ENCODE measurements at places on chromosomes 7 and 10.

DNA sequence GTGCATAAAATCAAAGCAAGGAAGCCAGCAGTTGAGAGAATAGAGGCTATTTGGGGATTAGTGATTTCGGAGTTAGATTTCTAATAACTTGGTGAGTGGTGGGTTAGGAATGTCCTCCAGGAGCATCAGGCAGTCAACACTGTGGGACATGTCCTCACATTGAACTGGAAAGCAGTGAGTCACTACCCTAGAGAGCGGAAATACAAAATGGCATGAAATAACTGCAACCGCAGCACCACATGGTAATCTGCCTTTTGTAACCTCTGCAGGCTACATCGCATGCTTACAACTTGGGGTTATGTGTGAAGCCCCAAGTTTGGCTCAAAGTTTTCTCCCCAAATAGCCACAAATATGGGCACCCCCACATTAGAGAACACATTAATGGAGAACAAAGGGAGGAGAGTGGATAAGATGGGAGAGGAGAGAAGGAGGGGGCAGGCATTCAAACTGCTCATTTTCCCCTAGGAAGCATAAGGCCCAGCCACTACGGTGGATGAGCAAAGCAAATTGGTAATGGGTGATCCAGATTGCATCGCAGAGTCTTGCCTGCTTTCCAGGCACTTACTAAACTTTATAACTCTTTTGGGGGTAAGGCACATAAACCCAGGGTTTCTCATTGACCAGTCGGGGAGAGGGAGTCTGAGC lies 22.0 kb upstream of the SLF2 start:
- DNase-seq = no peak

DNA sequence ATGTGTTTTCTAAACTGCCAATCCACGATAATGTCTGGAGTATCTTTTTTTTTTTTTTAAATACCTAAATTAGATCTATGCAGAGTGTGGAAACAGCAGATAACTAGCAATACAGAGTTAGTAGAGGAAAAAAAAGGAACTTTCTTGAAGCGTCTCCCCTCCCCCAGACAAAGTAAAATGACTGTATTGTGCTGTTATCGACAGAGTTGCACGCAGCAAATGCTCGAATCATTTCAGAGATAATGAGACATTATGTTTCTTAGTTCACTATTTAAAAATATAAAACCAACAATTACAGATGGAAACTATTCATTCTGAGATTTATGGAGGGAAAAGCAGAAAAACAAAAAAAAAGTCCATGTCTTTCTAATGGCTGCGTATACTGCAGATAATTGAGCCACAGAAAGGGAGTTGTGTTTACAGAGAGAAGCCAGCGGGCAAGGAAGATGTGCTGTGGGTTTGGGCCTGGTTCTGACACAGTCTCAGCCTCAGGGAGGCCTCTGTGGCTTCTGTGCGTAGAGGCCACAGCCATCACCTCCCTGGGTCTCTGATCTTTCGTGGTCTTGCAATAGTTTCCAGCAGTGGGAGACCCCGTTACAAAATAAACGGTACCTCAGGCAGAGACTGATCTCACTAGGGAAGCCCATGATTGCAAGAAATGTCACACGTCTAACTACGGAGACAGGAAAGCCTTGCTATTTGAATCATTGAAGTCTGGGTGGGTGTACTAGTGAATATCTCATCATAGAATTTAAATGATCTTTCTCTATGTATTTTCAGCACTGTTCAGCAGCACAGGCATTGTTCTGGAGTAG lies 19.1 kb upstream of the KLF6 start:
- peak; percentile 75 for DNase-seq

- DNase-seq = peak; percentile 48
Measured at GRCh38 chr10:91220954-91221675, 652 bp downstream of the PCGF5 start.

- DNase-seq = no peak
Measured at GRCh38 chr10:23432166-23432565, 6.7 kb upstream of the OTUD1 start.

DNA sequence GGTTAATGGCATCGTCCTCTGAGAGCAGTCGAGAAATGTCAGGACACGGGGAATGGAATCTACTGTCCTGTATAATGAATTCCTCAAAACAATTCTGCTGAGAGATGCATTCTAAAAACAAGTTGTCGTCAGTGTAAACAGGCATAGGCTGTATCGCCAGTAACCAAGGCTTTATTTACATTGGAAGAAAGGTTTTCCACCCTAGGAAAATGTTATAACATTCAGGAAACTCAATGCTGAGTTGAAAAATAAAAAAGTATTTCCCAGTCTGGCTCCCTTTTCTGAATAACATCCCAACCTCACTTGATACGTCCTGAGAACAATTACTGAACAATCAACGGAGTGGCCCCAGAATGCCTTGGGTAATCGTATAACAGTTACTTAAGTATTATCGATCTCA lies 79.6 kb upstream of the UCN3 start:
- DNase-seq = no peak

GRCh38 chr7:28309704-28310459 lies 102.4 kb upstream of the CREB5 start:
- DNase-seq = no peak

DNA sequence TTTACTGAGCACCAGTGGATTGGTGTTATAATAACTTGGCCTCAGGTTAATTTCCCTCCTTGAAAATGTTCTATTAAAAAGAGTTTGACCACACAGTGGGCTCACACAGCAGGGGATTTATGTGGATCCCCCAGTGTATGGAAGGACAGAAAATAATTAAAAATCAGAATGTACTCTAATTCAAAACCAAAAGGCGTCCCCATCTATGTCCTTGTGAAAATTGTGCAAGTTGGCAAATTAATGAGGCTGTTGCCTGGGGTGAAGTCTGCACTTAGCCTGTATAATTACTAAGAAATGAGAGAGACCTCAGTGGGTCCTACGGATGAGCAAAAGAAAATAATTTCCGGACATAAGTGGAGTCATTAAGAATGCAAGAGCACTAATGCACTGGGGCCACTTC lies 31.1 kb downstream of the PIK3CG start:
- no peak for DNase-seq

GRCh38 chr7:37322831-37323230 lies 125.8 kb downstream of the ELMO1 start:
- no peak for DNase-seq

- peak; percentile 59 for DNase-seq
Measured at GRCh38 chr7:1569016-1569415, 816 bp downstream of the PSMG3 start.

GRCh38 chr7:27200761-27201579 lies 1.1 kb upstream of the HOXA13 start:
- no peak for DNase-seq

GRCh38 chr10:46523119-46523961 lies 33.1 kb downstream of the GPRIN2 start:
- peak; percentile 1 for DNase-seq

- DNase-seq = no peak
Measured at GRCh38 chr7:76149847-76150691, 51.6 kb upstream of the SRRM3 start.

DNA sequence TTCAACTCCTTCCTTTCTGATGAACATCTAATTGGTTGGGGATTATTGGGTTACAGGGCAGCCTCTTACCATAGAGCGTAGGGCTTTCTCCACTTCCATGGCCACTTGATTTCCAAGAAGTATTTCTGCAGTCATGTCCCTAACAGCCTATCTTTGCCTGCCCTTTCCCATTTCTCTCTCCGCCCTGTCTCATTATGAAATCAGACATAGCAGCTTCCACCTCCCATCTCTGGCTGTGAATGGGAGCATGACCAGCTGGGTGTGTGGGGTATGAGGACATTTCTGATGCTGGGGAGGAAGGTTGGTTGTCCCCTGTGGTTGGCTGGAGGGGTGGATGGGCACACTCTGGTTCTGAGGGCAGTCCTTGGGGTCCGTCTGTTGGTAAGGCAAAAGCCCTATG lies 41.2 kb downstream of the ADCYAP1R1 start:
- DNase-seq = no peak

DNA sequence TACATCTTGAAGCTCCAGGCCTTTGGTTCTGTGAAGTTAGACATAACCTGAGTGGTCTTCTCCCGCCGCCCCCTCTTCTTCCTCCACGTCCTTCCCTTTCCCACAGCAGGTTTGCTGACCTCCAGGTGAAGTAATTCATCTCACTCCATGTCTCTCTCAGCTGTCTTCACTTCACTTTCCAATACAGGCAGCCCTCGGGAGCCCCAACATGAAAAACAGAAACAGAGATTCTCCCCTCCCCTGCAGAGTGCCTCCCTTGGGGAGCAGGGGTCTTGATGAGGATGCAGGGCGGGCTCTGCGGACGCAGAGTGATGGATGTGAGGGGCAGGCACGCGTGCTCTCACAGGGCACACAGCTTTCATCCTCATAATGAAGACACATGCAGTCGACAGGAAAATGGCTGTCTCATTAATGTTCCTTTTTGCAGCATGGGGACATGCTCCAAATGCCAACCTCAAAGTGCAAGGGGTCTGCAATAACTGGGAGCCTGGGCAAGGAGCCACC lies 95.6 kb downstream of the GPAM start:
- no peak for DNase-seq

GRCh38 chr10:14698111-14698828 lies 76.4 kb downstream of the FAM107B start:
- no peak for DNase-seq

DNA sequence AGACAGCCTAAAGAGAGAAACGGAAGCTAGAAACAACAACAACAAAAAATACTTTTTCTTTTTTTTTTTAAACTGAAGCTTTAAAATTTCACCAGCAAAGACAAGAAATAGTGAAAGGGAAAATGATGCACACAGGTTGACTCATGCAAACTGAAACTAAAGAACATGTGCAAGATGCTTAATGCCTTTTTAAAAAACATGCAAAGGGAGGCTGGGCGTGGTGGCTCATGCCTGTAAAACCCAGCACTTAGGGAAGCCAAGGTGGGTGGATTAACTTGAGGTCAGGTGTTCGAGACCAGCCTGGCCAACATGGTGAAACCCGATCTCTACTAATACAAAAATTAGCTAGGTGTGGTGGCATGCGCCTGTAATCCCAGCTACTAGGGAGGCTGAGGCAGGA lies 15.1 kb upstream of the CUBN start:
- DNase-seq = peak; percentile 73

- DNase-seq = no peak
Measured at GRCh38 chr7:50310361-50310760, 5.8 kb downstream of the IKZF1 start.

- no peak for DNase-seq
Measured at GRCh38 chr7:139661043-139661440, 116.8 kb downstream of the HIPK2 start.

DNA sequence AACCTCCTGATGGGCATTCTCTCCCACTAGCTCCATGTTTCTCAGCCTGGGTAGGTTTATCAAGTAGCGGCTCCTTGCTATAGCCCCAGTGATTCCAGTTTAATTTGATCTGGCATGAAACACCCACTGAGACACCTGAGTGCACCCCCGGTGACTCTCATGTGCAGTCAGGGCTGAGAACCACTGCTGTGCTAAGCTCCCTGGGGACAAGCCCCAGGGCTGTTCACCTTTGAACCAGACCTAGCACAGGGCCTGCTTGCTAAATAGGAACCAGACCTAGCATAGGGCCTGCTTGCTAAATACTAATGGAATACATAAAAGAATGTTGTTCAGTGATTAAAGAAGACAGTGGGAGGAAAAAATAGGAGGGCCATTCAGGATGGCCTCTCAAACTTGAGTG lies 167.6 kb downstream of the JAZF1 start:
- no peak for DNase-seq

DNA sequence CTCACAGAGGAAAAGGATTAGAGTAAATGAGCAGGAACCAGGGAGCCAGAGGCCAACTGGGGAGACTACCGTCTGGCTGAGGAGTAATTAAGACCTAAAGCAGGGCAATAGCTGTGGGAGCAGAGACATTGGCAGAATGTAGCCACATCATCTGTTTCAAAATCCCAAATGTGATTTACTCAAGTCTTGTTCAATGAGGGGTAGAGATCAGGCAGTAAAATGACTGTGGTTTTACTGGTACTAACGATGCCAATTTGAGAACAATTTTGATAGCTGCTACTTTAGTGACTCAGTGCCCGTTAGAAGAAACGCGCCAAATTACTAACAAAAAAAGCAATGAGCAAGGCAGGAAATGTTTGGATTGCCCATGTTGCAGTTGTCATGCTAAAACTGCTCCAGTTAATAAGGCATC lies 12.7 kb upstream of the MIOS start:
- DNase-seq = no peak

DNA sequence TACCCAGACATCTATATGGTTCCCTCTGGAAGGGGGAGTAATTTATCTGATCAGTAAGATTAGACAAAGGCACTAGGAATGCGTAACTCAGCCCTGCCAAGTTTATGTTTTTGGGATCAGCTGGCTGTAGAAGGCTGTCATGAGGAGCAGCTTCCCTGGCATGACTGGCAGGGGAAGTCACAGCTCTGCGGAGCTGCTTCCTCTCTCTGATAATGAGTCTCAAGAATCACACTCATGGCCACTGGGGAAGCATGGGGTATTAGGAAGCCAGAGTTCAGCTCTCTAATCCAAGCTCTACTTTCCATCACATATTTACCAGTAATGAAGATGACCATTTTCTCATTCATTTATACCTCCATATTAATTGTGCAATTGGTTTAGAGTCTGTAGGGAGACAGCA lies 758.9 kb downstream of the GRM8 start:
- no peak for DNase-seq

DNA sequence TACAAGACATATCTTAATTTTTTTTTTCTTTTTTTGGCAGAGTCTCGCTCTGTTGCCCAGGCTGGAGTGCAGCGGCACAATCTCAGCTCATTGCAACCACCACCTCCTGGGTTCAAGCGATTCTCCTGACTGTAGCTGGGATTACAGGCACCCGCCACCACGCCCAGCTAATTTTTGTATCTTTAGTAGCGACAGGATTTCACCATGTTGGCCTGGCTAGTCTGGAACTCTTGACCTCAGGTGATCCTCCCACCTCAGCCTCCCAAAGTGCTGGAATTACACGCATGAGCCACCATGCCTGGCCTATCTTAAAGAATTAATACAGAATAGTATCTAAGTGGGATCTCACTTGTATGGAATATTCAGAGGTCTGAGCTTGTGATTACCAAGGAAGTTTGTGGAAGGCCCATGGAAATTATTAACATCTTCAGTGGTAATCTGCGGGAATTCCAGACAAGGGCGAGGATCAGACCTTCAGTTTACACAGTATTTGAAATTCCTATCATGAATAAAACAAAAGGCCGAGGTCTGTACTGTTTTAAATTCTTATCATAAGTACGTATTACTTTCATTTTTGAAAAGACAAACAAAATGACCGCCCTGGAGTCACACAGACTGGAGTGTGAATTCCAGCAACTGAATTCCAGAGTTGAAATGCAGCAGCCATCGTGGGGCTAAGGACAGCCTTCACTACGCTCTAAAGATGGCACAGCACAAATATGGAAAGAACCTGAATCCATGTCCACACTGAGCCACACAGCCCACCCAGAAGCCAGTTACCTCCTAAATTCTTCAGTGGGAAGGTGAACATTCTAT lies 16.7 kb downstream of the GPRIN2 start:
- DNase-seq = no peak

- no peak for DNase-seq
Measured at GRCh38 chr7:134722786-134723322, 56.6 kb upstream of the CALD1 start.

Data from stimulated activated CD4-positive, alpha-beta T cell treated with anti-CD3 and anti-CD28 coated beads, Interleukin-15, amount 100 ng/mL, for 24 hours (primary cell).